ENCODE measurements at places on chromosomes 7 and 10. TPM values are rescaled to one million over a fixed set of nuclear protein-coding genes. Genes with fewer than 3 reads are reported as not detected.

Gene ADAP1
- 1.3 TPM for total RNA-seq

Gene TRIP6
- total RNA-seq: 203 TPM

Gene FAM24A
- not detected for total RNA-seq

GRCh38 chr7:88686468-88687229, 72.9 kb upstream of the ZNF804B start:
- no peak for DNase-seq

DNA sequence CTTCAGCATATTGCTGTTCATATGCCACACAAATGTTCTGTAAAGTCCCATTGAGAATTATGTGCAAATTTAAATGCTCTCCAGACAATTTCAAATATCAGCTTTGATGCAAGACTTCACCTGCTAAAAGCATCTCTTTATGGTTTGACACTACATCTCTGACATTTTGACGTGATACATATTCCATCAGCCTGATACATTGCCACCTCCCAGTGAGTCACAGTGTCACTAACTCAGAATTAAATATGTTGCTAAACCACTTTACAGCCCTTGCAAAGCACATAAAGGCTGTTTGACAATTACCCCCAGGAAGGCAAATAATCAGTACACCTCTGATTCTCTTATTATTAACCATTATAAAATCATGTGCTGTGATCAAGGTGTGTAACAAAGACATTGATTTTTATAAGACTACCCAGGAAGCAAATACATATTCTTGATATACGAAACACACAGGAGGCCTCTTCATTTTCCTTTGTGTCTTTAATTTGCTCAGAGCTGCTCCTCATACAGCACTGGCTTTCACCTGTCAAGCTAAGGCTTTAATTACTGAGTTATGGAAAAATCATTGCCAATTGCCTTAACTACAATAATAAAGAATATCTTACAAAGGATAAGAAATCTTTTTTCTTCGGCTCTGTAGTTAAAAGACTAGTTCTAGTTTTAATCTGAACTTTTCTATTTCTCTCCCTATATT, 547.5 kb upstream of the C7orf33 start:
- no peak for DNase-seq

GRCh38 chr10:16440396-16441133, 3.8 kb downstream of the PTER start:
- peak; percentile 60 for DNase-seq

GRCh38 chr7:46695051-46695708, 774.1 kb upstream of the IGFBP3 start:
- DNase-seq: no peak

DNA sequence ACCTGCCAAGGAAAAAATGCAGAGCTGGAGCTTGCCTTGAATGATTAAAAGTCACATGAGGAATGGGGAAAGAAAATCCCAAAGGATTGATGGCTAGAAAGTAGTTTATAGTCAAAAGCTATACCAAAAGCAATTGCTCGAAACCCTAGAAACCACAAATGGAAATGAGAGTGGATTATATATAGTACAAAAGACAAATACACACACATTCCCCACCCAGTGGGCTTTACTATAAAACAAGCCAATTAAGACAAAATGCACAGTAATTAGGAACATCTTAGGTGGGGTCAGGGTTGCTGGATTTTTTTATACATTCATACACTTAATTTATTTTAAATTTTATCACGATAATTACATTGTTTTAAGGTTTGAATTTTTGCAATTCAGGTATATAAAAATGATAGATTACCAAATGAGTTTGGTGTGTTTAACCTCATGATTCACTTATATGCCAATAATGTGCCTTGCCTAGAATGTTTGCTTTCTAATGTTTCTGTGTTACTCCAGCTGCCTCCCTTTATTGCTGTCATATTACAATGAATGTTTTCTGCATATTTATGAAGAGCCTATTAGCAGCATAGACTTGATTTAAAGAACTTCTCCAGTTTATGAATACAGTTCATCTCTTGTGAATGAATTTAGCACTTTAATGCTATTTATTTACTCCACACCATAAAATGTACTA, 421.3 kb downstream of the EXOC4 start:
- DNase-seq: no peak

All from Daoy (cell line).